ENCODE measurements at places on chromosomes 5 and 9. TPM values are rescaled to one million over a fixed set of nuclear protein-coding genes. Genes with fewer than 3 reads are reported as not detected.

- DNase-seq = no peak
These were observed 18.7 kb upstream of the GABBR2 start for GRCh38 chr9:98727428-98727827.

GRCh38 chr5:149143470-149143869 lies 2.2 kb downstream of the ABLIM3 start:
- DNase-seq = no peak

DNA sequence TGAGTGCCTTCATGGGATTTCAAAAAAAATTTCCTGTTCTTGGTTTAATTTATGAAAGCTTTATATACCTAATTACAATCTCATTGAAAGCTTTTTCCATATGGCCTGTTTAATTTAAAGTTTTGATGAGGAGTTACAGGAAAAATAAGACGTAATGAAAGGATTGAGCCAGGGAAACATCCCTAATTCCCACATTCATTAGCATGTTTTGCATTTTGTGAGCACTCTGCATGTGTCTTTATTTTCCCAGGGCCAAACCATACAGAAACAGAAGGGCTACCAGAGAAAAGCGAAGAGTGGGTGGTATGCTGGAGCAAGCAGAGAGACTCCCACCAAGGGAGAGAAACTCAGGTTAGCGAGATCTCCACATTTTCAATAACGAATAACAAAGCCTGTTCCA lies 20.3 kb upstream of the LECT2 start:
- no peak for DNase-seq

DNA sequence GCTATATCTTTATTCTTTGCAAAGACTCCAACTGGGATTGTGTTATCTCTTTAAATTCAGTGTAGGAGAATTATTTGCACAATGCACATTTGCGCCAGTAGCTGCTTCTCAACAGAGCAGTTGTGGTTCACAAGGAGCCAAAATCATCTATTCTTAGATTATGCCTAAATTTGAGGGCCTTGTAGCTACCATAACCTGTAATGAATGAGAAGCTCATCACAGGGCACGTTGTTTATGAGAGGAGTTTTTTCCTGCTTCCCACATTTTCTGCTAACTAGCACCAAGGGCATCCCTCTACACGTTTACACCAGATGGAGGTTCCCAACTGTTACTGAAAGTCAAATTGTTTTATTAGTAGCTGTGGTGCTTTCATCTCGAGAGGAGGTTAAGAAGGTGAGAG lies 322.4 kb downstream of the TMEM161B start:
- no peak for DNase-seq

DNA sequence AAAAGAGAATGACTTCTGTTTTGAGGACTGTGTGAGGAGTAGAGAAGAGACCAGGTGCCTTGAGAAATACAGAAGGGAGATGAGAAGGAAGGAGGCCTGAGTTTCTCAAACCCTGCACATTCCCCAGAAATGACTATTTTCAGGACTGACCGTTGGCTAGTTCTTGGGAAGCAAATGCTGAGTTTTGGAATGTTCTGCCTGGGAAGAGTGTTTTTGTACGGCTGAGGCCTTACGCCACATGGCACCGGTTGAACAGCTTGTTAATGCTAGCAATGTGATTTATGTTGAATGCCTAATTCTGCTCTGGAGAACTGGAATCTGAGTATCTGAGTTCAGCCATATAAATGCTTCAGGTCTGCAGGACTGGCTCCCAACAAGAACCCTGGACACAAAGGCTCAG lies 152.7 kb upstream of the ADAMTS16 start:
- DNase-seq = no peak

GRCh38 chr5:113201715-113202114 lies 225.1 kb downstream of the DCP2 start:
- no peak for DNase-seq

DNA sequence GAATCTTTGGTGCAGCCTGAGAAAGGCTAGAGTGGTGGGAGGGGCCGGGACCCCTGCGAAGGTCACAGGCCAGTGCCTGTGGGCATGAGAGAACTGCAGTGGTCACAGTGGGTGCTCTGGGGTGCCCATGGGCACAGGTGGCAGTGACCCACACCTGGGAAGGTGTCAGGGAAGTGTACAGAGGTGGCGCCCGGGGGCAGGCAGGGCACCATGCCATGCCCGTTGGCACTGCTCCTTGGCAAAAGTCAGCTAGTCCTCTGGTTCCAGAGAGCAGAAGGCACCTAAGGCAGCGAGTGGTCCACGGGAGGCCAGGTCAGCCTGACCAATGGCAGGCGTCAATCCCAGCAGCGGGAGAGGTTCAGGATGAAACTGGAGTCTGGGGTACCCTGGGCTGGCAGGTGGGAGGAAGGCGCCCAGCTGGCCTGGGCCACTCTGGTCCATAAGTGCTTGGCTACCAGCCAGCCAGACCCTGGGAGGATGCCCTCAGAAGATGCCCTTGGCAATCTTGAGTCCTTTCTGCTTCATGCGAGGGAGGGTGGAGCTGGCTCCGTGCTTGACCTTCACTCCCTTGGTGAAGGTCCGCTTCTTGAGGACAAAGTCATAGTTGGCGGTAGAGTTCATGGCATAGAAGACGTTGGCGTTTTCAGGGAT lies 22.8 kb downstream of the RALGDS start:
- DNase-seq = no peak

- DNase-seq = no peak
These were observed 42.3 kb upstream of the MUSK start for GRCh38 chr9:110626101-110626829.

- DNase-seq = no peak
These were observed 41.0 kb downstream of the PCDHGC5 start for GRCh38 chr5:141529873-141530272.

GRCh38 chr5:28468166-28468565 lies 1429.8 kb upstream of the CDH9 start:
- no peak for DNase-seq

- DNase-seq = no peak
These were observed 49.0 kb upstream of the DHFR start for GRCh38 chr5:80703747-80704146.

- DNase-seq = no peak
These were observed 10.3 kb downstream of the LPCAT1 start for GRCh38 chr5:1513326-1514026.

DNA sequence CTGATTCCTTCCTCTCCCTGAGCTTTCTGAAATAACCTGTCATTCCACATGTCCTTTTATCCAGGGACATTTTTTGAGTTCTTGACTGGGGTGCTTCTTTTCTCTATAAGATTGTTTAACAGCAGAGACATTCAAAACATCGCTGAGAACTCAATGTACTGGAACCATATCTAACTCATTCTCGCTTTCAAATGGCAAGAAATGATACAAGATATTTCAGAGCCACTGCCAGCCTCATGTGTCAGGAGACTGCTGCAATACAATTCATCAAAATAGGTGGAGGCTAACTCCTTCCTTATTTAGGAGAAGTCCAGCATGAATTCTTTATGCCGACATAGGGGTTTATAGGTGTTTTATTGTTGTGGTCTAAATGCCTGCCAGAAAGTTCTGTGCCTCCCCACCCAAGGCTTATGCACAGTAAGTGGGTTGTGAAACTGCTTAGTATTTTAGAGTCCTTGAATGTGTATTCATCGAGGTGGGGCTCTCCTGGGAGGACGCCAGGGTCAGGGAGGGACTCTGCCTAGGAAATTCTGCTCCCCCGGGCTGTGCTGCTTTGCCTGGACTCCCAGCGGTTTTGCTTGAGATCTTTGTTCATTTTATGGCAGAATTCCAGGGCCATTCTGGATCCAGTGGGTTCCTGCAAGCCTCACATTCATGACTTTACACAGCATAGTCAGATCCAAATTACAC lies 53.9 kb downstream of the ZNF474 start:
- DNase-seq = peak; percentile 78

DNA sequence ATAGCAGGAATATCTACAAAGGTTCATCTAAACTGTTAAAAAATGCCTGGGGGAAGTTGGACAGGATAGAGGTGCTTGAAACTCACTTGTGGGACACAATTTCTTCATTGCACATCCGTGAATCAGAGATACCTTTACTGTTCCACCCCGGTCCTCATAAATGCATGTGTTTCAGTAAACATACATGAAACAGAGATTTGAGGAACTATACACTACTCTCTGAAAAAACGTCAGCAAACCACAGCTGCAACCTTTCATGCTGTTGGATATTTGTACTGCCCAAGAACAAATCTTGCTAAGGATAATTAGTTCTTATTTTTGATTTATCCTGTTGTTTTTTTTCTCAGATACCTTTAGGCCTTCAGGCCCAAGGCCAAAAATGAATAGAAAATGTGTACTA lies 337.3 kb downstream of the KDM4C start:
- DNase-seq = no peak

DNA sequence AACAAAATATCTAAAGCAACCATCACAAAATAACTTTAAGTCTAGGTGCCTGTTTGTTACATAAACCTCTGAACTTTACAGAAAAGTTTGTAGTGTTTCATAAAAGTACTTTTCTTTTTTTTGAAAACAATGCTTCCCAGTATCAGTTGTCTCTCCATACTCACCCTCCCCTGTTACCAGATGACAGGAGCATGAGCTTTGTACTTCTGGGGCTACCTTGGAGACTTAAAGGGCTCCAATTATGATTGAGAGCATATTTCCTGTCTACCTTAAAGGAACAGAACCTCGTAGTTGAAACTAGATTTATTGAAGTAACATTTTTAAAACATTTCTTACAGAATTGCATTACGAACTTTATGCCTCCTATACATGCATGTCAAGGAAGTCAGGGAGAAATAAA lies 55.4 kb upstream of the PPP1R2B start:
- DNase-seq = no peak

DNA sequence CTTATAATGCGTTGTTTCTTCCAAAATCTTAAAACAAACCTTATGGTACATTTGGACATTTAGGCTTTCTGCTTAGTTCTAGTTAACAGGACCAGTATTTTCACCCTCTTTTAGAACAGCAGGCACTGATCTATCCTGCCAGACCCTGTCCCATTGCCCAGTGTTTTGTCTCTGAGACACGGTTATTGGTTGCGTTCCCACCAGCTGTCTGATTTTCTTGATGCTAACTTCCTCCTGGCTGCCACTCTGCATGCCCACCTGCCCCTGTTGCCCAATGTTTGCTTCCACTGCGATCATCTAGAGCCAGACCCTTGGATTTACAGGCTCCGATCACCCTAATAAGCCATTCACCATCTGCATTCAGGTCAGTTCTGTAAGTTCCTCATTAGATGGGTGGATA lies 506.0 kb upstream of the CDH6 start:
- DNase-seq = no peak

GRCh38 chr5:160548949-160549645 lies 127.4 kb downstream of the PTTG1 start:
- DNase-seq = peak; percentile 59

DNA sequence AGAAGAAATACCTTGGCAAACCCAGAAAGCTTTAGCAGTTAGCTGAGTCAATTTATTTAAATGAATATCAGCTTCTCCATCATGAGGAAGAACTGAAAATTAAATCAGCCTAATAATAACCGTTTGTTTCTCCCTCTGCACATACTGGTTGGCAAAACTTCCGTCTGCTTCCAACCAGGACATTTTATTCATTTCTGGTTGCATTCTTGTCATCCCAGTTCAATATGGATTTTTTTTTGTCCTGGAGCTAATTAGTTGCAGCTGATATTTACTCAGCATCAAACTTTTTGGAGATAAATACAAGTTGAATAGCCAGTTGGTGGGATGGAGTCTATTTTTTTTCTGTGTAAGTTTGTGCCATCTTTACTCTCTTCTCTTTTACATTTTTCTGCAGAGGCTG lies 126.5 kb upstream of the GDNF start:
- DNase-seq = no peak

- no peak for DNase-seq
These were observed 9.7 kb downstream of the RNF44 start for GRCh38 chr5:176527246-176528222.

DNA sequence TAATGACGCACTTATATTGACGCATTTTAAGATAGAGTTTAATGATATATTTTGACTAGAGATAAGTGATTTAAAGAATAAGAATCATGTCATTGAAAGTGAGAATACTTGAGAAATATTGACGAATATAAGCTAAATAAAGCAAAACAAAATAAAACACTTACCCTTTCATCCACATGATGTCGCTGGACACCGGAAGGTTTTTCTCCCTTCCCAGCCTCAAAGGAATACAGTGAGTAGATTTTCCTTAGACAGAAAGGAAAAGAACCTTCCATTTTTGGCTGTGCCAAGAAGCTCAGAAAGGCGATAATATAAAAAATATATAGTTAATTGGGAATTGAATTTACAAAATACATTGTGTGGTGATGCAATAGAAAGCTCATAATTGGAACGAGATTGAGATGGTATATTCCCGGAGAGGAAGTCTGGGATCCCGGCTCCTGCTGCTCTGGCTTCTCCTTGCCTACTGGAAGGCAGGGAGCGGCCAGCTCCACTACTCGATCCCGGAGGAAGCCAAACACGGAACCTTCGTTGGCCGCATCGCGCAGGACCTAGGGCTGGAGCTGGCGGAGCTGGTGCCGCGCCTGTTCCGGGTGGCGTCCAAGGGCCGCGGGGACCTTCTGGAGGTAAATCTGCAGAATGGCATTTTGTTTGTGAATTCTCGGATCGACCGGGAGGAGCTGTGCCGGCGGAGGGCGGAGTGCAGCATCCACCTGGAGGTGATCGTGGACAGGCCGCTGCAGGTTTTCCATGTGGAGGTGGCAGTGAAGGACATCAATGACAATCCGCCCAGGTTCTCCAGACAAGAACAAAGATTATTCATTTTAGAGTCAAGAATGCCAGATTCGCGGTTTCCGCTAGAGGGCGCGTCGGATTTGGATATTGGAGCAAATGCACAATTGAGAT lies at the start of gene PCDHA5:
PCDHA5 (plus strand) TSS at position 239 of the 906 bp plus-strand sequence.
- DNase-seq = no peak

- DNase-seq = no peak
These were observed 202.6 kb downstream of the NR3C1 start for GRCh38 chr5:143200781-143201398.

DNA sequence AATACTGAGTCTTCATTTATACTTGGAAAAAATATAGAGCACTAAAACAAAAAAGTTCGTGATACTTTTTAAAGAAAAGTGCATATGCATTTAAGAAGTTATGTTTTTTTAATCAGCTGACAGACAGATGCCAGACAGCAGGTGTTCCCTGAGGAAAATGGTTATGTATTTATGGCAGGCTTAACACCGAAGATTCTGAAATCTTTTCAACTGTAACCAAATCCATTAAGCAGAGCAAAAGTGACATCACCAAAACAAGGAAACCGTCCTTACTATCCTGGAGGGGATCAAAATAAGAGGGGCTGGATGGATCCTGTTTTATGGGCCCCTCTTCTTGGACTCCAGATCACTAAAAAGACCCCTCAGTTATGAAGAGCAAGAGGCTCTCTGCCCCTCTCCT lies 404.9 kb upstream of the ADAMTS16 start:
- DNase-seq = no peak

- no peak for DNase-seq
These were observed 548.9 kb upstream of the CLINT1 start for GRCh38 chr5:158407824-158408195.

The AJM1 gene
- 0.51 TPM for total RNA-seq

The NXNL2 gene
- total RNA-seq = 3.1 TPM

The LCN15 gene
- total RNA-seq = not detected

The FBXL7 gene
- 4.7 TPM for total RNA-seq

The PLCXD3 gene
- 0.46 TPM for total RNA-seq

The SLC23A1 gene
- not detected for total RNA-seq

The CCT5 gene
- total RNA-seq = 610 TPM

The BSPRY gene
- total RNA-seq = 8.8 TPM

The C7 gene
- total RNA-seq = not detected

The TAF1L gene
- not detected for total RNA-seq

The CAVIN4 gene
- total RNA-seq = 0.36 TPM

The CACNA1B gene
- 0.07 TPM for total RNA-seq

The IL3 gene
- total RNA-seq = not detected

The FOXD4L6 gene
- total RNA-seq = not detected

The ZNF483 gene
- 2.5 TPM for total RNA-seq

The SH3GLB2 gene
- 97.5 TPM for total RNA-seq

The EGFLAM gene
- 0.17 TPM for total RNA-seq
